ENCODE measurements at places on chromosomes 4 and X.

- DNase-seq: no peak
These were observed 421.7 kb upstream of the INTU start for GRCh38 chr4:127210893-127211649.

DNA sequence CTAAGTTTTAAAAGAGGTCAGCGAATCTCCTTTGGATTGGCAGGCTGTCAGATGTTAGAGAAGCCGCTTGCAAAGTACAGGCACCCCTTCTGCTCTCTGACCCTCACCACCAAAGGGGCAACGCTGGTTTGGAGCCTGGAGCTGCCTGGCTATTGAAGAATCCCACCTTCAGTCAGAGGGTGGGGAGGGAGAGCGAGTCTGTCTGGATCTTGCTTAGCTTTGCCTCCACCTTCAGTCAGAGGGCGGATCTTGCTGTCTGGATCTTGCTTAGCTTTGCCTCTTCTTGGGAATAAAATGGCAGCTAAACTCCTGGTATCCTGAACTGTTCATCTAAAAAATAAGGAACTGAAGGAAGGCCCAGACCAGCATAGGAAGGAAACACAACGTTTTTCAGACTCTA is 7.3 kb downstream of the CCDC110 start:
- DNase-seq: no peak

DNA sequence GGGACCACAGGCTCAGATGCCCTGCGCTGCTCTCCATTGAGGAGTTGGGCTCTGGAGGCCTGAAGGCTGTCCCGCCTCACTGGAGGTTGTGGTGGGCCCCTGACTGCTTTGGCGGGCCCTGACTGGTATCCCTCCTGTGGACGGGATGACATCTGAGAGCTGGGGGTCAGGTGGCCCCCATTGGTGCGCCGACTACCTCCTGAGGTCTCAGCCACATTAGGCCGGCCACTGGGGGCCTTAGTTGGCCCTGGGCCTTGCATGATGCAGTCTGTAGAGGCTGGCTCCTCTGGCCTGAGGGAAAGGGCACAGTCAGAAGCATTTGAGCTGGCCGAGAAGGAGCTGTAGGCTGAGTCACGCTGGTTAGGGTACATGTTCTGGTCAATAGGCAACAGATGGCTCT is 164.5 kb upstream of the DGKK start:
- DNase-seq: no peak

DNA sequence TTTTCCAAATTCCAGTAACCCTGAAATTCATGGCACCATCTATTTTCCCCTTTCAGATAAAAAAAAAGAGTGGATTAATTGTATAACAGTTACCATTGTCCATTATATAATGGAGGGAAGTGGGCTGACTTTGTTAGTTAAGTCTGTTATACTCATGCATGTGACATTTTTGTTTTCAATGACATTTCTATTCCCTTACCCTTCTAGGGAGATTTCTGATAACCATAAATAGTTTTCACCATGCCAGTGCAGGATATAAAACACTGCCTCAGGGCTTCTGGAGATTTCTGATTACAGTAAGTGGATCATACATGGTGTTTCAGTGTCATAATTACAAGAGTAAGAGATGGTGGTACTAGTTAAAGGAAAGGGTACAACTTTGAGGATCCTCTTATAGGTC is 45.5 kb downstream of the SUPT20HL1 start:
- no peak for DNase-seq

DNA sequence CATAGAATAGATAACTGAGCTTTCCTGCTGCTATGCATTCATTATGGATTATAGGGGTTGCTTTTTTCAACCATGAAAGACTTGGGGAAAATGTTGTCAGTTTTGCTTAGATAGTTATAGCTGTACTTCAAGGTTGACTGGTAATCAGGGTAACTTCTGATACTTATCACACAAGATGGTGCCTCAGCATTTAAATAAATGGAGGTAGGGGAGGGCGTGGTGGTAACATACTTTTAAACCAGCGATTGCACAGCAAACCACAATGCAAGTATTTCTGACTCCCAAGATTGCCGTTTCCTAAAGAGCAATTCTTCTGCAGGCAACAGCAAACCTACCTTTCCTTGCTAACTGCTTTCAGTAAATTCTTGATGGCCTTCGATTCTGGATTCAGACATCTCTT is 1.3 kb downstream of the CXCL10 start:
- DNase-seq: no peak

GRCh38 chr4:115222061-115222460 is 108.6 kb upstream of the NDST4 start:
- no peak for DNase-seq

GRCh38 chrX:13256603-13257002 is 63.2 kb downstream of the ATXN3L start:
- DNase-seq: no peak

DNA sequence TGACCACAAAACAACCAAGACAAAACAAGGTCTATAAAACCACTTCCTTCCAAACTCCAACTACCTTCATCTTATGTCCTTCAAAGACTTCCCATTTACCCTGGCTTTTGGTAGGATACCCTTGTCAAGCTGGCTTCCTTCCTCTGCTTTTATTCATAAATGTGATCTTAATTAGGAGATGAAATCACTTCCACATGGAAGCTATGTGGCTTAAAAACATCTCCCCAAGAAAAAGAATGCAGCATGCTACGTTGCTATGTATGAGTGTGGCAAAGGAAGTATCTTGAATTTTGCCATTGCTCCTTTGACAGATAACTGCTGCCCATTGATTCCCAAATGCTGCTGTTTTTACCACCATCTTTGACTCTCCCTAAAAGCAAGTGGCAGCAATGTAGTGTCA is 46.4 kb upstream of the VEGFD start:
- DNase-seq: no peak

DNA sequence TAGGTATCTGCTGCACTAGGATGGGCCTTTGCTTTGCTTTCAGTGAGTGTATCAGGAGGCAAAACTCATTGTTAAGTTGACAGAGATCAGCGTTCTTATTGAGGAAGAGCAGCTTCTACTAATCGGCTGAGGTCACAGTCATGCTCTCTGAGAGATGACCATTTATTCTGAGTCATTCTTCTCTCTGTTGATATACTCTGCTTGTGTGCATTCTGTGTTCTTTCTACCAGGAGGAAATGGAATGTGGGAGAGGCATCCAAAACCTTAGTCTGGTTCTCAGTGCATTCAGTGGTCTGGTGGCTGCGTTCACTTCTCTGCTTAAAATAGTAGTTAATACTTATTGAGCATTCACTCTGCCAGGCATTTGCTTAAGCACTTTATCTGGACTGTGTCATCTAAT is 66.2 kb downstream of the RRAGB start:
- DNase-seq: no peak

- DNase-seq: no peak
These were observed 59.8 kb downstream of the ARSJ start for GRCh38 chr4:113919611-113920010.

DNA sequence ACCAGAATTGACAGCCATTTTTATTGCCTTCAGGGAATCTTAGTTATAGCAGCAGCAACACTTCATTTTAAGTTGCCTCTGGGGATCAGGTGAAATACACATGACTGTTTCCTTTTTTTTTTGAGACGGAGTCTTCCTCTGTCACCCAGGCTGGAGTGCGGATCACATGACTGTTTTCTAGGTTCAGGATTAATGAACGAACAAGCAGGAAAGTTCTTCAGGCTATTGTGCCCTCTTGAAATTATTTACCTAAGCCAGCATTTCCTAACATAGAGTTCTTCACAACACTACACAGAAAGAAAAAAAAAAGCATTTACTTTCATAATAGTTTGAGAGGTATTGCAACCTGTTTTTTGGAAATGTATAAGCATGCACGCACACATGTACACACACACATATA is 2032.8 kb downstream of the PCDH7 start:
- no peak for DNase-seq

DNA sequence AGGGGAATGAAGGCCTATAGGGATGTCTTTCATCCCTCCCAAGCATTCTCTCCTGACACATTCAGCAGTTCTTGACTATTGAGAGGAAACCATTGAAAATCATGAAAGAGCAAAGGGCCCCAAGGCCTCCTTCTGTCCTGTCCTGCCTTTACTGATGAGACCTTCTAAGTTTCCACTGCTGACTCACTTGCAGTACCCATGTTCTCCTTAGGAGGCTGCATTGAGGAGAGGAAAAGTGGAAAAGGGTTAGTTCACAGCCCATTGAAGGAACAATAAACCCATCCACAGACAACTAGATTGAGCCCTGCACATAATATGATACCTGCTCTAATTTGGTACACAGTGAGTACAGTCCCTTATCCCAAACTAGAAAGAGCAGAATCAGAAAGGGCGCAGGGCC is 115.1 kb upstream of the PNPLA4 start:
- no peak for DNase-seq

DNA sequence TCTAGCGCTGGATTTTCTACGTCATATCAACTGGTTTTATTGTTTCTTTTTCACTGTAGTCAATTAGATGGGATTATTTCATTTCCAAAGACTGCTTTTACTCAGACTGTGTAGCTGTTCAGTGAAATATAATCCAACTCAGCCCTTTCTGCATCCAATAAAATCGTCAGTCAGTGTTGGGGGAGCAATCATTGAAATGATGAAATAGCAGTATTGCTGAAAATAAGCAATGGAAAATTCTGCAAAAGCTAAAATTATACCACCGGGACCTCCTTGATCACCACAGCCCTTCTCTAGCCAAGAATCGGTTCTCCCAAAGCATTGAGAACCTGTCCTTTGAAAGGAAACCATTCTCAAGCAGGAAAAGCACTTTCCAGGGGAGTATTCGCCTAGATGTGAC is 243.1 kb upstream of the TENM3 start:
- DNase-seq: no peak

GRCh38 chr4:152039023-152039481 is 278.2 kb upstream of the GATB start:
- no peak for DNase-seq

DNA sequence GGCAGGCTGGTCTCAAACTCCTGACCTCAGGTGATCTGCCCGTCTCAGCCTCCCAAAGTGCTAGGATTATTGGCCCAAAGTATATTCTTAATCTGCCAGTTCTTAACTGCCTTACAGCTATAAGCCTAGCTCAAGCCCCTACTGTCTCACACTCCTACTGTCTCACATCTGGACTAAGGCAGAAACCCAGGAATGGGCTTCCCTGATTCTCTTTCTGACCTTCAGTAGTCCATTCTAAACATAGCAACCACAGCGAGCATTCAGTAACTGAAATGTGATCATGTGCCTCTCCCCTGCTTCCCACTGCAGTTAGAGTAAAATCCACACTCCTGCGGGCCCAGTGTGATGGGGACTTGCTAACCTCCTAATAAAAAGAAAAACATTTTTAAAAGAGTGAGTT is 58.9 kb downstream of the MTMR1 start:
- no peak for DNase-seq

GRCh38 chrX:118865231-118865630 is 41.6 kb downstream of the ZCCHC12 start:
- no peak for DNase-seq

DNA sequence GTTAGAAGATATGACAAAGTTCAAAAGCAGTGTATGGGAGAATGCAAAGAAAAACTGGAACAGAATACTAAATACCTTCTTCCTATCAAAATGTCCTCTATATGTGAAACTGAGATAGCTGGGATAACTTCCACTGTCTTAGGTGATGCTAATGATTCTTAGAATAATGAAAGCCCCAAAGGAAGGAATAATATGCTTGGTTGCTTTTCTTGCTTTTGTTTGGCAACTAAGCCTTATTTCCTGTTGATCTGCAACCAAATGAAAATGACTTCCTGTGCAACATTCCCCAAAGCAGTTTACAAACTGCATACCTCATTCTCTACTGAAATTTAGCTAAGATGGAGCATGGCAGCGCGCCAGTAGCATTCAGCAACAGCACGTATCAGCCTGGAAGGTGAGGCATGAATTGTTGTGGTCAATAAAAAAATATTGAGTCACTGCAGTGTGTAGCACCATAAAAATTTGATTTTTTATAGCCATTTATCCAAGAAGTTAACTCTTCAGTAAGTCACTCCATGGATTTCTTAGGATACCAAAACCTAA is 18.7 kb downstream of the NDNF start:
- DNase-seq: no peak

- no peak for DNase-seq
These were observed 28.7 kb downstream of the STAG2 start for GRCh38 chrX:123990169-123990568.

GRCh38 chr4:15427161-15427560 is 672 bp upstream of the C1QTNF7 start:
- DNase-seq: no peak

DNA sequence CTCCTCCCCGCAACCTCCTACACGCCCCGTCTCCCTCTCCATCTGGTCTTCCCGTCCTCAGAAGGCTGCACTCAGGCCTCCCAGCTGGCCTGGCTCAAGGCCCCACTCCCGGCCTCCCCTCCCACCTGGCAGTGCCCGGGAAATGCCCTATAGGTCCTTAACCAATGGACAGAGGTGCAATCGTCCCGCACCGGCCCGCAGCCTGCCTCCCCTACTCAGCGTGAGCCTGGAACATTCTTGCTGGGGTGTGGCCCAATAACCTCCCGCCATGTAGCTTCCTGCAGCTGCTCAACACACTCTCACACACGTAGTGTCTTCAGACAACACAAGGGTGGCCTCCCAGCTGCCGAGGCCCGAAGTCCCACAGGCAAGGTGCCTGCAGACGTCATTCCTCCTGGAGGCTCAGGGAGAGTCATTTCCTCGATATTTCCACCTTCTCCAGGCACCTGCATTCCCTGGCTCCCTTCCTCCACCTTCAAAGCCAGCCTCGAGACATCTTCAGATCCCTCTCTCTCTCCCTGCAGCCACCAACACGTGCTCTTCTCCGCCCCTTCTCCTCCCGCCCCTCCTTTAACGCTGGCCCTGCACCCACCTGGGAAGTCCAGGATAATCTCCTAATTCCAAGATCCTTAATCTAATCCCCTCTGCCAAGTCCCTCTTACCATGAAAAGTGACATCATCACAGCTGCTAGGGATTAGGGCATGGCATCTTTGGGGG is 56.2 kb downstream of the ADRA2C start:
- no peak for DNase-seq

DNA sequence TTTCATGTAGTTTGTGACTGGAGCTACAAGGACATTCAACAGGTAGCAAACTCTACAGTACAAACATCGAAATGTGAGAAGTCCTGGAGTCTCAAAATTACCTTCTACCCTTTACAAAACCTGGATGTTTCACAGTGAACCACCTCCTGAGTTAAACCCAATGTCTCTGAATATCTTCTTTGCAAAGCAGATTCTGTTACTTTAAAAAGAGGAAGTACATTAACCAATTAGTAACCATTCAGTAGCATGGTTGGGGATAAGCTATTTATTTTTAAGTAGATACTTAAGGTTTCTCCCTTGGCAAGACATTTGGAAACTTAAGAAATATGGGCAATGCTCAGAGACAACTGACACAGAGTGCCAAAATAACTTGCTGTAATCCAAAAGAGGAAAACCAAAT is 371.9 kb upstream of the NWD2 start:
- DNase-seq: no peak

DNA sequence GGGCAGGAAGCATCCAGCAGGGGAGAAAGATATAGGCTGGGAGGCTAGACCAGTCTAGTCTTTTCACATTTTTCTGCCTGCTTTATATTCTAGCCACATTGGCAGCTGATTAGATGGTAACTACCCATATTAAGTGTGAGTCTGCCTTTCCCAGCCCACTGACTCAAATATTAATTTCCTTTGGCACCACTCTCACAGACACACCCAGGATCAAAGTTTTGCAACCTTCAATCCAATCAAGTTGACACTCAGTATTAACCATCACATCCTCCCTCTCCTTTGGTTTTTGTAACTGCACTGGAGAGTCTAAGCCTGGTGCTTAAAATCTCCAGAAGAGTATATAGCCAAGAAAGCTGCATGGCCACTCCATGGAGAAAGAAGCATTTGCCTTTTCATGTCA is 560.4 kb downstream of the GRXCR1 start:
- DNase-seq: no peak

GRCh38 chr4:173362666-173363065 is 8.1 kb upstream of the SAP30 start:
- no peak for DNase-seq
